ENCODE measurements at places on chromosomes 2 and 18.

DNA sequence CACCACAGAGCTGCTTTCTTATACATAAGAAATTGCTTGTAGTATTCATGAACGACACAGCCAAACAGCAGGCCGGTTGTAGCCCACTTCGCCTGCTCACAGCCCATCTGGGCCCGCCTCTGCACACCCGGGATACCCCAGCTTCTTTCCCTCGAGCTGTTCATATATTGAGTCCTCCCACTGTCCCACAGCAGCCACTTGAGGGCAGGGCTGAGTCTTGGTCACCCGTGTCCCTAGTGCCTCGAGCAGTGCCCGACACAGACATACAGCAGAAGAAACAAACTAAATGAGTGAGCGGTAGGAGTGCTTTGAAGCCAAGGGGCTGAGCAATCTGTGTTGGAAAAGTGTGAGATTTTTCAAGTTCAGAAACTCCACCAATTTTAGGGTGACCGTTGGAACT lies 251.4 kb downstream of the KLHL29 start:
- DNase-seq = peak; percentile 28

DNA sequence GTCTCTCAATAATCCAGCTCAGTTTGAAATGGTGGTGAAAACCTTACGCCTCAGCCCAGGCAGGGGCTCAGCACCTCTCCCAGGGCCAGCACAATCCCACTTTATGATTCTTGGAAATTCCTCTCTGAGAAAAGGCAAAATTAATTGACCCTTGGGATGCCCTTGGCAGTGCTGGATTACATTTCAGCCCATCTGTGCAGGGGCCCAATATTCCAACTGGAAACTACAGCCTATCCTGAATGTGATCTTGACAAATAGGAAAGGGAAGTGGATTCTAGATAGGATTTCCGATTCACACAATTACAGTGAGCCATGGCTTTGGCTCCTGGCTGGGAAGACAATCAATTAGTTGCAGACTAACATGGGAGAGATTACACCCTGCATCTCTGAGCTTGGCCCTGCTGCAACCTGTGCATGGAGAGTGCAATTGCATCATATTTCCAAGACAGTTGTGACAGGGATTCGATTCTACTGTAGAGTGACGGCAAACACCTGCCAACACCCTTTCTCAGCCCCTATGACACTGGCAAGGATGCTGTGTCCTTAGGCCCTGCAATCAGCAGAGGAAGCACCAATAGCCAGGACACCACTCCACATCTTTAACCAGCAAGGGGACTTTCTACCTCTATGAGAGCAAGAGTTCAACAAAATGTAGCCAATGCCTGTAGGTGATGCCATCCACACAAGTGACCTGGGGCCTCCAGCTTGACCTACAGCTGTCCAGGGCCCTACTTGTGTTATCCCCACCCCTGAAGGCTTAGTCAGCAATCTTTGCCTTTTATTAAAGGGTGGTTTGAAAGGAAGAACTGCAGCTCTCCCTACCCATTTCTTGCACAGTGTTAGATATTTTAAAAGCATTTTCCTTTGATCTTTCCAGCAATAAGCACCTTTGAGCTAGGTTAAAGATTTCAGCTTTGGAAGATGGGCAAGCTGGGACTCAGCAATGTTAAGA lies 187.2 kb upstream of the HS6ST1 start:
- DNase-seq = no peak

DNA sequence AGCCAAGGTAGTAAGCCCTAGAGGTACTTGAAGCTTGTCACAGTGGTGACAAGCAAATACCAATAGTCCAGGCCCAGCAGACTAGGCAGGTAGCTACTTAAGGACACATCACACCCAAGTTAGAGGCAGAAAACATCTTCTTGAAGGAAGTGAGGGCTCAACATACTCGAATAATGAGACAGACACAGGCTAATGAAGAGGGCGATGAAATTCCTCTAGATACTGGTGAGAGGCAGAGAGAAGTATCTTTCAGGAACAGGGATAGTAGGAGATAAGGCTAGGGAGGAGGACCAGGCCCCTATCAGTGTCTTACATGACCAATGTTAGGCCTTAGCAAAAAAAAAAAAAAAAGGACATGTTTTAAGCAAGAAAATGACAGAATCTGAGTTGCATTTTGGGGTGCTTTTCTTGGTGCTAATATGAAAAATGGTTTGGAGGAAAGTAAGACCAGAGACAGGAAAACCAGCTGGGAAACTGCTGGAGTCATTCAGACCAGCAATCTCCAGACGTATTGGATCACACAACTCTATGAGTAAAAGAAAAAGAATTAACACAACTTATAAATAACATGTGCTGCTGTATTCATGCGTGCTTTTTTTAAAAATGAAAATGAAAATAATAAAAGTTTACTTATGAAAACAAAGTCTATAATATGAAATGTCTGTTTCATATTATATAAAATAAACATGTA lies 37.7 kb downstream of the COBLL1 start:
- peak; percentile 55 for DNase-seq

GRCh38 chr2:172082105-172082943 lies 3.0 kb upstream of the DLX1 start:
- DNase-seq = no peak

- no peak for DNase-seq
These were observed 138.0 kb downstream of the HAUS1 start for GRCh38 chr18:46242183-46242582.

GRCh38 chr2:174350018-174350417 lies 15.3 kb downstream of the SP9 start:
- DNase-seq = no peak

- peak; percentile 88 for DNase-seq
These were observed 45.6 kb downstream of the REL start for GRCh38 chr2:60926741-60927552.

- peak; percentile 65 for DNase-seq
These were observed 3.1 kb downstream of the CCL20 start for GRCh38 chr2:227816507-227817294.

- DNase-seq = no peak
These were observed 656.3 kb downstream of the XIRP2 start for GRCh38 chr2:167544602-167545001.

DNA sequence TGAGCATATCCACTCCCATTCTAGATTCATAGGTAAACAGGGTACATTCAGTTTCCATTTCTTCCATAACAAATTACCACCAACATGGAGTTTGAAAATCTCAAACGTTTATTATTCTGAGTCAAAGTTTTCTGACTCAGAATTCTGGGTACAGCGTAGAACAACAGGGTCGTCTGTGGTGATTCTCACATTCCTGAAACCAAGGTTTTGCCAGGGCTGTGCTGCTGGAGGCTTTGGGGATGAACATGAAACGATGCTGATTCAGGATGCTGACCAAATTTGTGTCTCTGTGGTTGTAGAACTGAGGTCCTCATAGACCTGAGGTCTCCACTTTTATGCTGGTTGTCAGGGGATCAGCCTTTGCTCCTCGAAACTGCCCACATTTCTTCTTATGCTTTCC lies 255.7 kb downstream of the DSEL start:
- DNase-seq = peak; percentile 58

DNA sequence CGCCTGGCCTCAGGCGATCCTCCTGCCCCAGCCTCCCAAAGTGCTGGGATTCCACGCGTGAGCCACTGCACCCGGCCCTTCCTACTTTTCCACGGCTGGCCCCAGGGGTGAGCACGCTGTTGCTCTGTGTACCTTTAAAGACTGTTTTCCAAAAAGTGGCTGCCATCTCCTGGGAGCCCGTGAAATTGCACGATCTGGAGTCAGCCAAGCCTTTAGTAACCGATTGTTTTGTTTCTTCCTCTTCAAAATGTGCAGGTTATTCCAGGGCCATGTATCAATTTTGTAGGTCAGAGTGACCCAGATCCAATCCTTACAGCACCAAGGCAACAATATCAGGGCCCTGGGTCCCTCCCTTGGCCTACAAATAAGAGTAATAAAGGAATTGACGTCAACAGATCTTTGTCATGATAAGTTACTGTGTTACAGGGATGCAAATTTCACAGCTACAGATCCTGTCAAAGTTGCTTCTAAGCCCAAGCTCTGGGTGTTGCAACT lies 135.6 kb upstream of the ZNF236 start:
- DNase-seq = peak; percentile 68

DNA sequence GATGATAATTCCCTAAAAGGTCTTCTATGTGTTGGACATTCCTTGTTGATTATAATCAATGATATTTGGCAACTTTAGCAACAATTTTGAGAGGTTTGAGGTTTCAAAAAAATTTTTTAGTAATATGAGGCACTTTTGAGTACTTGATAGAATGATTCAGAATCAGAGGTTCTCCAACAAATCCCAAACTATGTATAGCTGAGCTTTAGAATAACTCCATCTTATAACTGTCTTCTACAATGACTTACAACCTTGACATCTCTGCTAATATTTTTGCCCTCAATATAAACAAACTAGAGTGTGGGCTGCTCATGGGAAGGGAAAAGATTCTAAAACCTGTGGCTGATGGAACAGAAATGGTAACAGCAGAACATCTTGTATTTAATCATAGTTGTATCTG lies 21.5 kb upstream of the SERPINB7 start:
- DNase-seq = no peak

GRCh38 chr18:2889761-2890192 lies 43.0 kb downstream of the EMILIN2 start:
- no peak for DNase-seq

Measured in iris pigment epithelial cell (primary cell).